Foreskin fibroblast (primary cell): ENCODE measurements at places on chromosomes 11 and 22.

DNA sequence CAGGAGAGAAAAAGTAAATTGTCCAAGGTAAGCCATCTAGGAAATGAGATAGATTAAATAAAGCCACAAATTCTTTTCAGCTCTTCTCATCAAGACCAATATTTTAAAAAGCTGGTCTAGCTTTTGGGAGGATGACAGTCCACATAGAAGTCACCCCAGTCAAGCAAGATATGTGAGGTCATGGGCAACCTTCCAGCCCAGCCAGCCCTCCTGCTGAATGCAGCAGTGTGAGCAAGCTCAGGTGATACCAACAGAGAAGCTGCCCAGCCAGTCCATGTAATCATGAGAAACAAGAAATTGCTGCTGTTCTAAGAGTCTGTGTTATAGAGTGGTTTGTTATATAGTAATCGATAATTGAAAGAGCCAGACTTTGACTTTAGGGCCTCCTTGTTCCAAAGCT lies 28.7 kb downstream of the KCNE3 start:
- DNase-seq = no peak

DNA sequence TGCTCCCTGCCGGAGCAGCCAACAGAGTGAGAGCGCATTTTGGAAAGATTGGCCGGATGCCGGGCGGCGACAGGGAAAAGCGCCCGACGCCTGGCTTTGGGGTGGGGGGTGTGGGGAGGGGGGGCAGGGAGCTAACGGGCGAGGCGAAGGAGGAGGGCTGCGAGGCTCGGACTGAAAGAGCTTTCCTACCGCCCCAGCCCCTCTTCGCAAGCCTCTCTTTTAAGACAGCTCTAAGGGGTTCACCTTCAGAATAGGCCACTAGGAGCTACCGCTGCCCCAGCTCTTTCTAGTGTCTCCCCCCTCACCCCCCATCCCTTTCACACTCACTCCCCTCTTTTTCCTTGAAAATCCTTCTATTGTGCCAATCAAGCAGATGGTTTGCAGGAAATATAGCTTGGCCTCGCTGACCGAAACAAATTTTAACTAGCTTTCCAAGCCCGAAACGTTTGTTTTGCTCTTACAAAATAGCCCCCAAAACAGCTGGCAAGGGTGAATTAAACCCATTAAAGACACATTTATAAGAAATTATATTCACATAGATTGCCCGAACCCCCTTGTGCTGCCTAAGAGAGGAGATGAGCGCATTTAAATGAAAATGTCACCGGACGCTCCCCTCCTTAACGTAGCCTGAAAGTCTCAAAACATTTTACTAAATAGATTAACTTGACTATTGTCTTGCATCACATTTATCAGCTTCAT lies 3.7 kb upstream of the DBX1 start:
- DNase-seq = no peak

- peak; percentile 12 for DNase-seq
These were observed 40.1 kb upstream of the CXCR5 start for GRCh38 chr11:118843565-118843964.

GRCh38 chr11:1829039-1829820 lies 5.6 kb upstream of the SYT8 start:
- DNase-seq = peak; percentile 62

DNA sequence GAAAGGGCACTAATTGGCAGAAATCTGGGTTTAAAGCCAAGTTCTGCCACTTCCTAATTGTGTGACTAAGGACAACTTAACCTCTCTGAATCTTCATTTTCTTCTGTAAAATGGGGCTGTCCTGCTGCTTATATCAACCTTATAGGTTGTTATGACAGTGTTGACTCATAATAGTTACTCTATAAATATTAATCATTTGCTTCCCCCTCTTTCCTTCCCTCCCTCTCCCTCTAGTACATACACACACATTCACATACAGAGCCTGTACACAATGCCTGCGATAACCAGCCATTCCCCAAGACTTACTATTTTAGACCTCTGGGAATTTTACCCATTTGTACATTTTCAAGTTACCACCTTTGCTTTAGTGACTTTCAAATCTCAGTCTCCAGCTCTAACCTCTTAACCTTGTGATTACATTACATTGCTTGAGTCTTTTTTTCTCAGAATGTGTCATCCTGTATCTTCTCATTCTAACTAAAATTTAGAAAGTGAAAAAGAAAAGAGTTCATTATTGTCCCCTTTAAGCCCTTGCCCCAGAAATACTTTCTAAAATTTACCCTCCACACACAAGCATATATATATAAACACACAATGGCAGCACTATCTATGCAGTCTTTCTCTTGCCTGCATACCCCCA lies 31.9 kb downstream of the GDPD4 start:
- no peak for DNase-seq

DNA sequence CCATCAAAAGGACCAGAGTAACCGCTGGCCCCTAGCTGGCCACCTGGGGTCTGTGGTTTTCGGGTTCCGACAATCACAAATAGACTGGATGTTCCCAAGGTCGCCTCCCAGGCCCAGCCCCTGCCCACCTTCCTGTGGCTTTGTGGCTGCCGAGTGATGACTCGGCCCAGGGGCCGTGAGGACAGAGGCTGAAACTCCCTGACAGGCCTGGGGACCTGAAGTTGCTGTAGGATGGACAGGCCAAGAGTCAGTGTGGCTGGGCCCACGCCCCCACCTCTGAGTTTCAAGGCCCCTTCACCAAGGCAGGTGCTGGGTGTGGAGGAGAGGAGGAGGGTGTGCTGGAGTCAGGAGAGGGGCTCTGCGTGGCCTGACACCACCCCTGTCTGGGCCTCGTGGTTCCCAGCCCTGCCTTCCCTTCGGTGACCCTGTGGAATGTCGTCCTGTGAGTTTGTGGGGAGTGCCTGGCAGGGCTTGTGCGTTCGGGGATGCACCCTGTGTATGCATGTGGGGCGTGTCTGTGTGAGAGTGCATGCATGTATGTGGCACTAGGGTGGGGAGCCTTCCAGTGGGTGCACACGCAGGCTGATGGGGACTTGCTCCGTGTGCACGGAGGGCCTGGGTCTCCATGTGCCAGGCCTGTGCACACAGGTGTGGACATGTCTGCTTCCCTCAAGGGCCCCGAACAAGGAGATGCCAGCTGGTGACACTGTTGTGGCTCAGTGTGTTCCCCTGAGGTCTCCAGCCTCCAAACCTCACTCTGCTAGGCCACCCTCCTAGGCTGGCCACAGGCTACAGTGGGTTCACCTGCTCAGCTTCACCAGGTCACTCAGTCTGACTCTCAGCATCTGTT lies 8.4 kb upstream of the MGAT3 start:
- no peak for DNase-seq

DNA sequence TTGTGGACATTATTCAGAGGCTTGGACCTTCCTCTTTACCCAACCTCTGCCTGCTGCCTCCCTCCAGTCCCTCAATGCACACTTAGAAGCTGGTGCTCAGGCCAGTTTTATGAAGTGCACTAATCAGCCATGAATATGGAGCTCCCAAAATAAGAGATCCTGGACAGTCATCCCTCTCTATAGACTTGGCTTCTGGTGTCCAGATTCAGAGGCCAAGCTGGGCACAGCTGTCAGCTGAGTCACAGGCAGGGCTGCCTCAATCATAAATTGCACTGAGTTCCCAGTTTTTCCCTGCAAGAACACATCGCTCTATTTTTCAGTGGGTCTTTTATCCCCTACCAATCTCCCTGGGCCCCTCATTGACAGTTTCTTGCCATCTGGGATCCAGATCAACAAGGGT lies 161.7 kb upstream of the CADM1 start:
- DNase-seq = peak; percentile 17

DNA sequence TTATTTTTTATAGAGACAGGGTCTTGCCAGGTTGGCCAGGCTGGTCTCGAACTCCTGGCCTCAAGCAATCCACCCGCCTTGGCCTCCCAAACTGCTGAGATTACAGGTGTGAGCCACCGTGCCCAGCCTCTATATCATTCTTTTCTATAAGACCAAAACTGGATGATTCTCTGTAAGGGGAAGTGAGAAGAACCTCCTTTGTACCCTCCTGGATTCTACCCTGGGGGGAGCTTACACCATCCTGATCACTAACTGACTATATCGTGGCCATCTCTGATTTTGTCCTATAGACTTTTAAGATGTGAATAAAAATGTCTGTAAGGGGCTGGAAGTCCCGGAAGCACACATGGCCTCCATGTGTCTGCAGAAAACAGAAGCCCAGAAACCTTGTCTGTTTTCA lies 9.1 kb downstream of the PIWIL4 start:
- no peak for DNase-seq

DNA sequence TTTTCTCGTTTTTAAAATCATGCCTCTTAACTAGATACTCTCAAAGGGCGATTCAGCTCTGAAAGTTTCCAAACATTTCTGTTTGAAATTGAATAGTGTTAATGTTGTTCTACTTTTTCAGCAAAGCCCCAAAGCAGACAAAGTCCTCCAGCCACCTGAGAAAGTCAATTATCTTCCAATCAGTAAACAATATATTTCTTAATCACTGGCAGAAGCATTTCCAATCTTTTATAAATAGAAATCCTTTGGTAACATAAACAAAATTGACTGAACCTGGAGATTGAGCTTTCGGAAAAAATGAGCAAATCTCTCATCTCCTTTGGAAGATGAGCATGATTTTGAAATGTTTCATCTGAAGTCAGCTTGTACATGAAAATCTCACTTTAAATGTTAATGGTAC lies 84.4 kb upstream of the FIBIN start:
- DNase-seq = no peak
